ENCODE measurements at places on chromosomes 12 and 14. TPM values are rescaled to one million over a fixed set of nuclear protein-coding genes. Genes with fewer than 3 reads are reported as not detected.
A peak's percentile ranks its signal among the peaks of the same experiment; 100 is the strongest.

- no peak for DNase-seq
Measured at GRCh38 chr12:33529810-33530209, 90.2 kb upstream of the SYT10 start.

MOK gene
- total RNA-seq = 10.0 TPM

LRRC10 gene
- not detected for total RNA-seq

- no peak for DNase-seq
Measured at GRCh38 chr12:2137711-2138110, 84.9 kb downstream of the CACNA1C start.

ACSM4 gene
- not detected for total RNA-seq

TAS2R8 gene
- not detected for total RNA-seq

WIF1 gene
- 0.46 TPM for total RNA-seq

DNA sequence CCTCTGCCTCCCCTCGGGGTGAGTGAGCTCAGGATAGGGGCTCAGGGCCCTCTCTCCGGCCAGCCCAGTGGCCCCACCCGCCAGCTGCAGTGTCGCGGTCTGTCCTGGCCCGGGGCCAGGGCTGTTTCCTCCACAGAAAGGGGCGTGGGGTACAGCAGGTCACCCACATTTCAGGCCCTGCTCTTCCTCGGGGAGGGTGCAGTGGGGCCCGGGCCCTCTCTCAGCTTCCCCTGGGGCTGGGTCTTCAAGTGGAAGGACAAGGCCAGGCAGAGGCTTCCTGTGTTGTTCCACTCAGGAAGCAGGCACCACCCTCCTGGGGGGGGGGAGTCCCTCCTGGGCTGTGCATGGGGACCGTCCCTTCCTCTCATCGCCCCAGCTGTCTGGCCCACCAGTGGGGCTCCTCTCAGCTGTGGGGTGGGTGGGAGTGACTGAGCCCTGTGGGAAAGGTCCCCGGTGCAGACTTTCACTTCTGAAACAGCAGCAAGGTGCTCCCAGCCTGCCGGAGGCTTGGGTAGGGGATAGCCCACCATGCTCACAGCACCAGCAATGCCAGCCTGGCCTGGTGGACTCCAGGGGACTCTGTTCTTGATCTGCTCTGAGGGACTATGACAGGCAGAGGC is 3.7 kb downstream of the GPR132 start:
- DNase-seq = peak; percentile 89

DNA sequence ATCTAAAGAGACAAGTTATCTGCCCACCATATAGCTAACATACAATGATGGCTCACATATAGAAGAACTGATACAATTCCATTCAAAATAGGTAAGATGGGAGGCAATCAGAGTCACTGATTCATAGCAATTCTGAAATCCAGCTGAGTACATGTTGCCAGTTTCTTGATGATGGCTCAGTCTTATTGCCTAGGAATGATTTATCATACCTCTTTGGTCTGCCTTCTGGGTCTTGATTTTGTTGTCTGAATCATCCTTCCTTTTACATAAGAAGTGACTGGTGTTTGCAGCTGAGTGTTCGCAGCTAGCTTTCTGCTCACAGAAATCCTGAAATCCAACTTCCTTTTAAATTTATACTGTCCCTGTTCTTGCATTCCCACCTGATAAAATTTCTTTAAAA is 463.2 kb upstream of the MGAT4C start:
- DNase-seq = no peak

- DNase-seq = no peak
Measured at GRCh38 chr12:98374007-98374406, 141.4 kb upstream of the TMPO start.

DNA sequence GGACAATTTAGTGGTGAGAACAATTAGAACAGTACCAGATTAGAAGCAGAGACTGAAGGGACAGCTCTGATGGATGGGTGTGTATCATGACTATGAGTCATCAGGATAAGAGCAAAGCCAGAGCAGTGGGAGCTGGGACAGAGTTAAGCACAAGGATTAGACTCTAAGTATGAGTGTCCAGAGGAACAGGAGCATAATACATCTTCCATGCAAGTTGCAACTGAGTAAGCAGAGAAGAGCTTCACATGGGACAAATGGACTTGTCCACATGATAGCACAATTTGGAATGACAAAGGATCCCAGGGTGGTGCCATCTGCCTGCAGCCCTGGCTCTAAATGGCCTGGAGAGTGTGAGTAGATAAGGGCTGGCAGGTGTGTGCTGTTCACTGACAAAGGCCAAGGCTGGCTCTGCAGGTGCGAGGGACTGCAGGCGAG is 226.4 kb upstream of the CAND1 start:
- no peak for DNase-seq

LRRC9 gene
- not detected for total RNA-seq

DNA sequence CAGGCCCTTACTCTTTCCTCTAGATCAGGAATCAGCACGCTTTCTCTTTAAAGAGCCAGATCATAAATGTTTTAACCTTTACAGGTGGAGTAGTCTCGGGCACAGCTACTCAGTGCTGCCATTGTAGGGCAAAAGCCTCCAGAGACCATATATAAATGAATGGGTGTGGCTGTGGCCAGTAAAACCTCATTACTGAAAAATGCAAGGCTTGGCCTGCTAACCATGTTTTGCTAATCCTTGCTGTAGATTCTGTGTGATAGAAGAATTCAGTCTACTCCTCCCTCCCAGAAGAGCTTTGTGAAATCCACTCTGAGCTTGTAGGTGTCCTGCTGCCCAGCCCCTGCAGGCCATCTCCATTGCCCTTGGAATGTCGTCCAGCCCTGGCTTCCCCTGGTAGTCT is 58.1 kb downstream of the HSP90AA1 start:
- DNase-seq = no peak

TAS2R46 gene
- total RNA-seq = 2.4 TPM

DNA sequence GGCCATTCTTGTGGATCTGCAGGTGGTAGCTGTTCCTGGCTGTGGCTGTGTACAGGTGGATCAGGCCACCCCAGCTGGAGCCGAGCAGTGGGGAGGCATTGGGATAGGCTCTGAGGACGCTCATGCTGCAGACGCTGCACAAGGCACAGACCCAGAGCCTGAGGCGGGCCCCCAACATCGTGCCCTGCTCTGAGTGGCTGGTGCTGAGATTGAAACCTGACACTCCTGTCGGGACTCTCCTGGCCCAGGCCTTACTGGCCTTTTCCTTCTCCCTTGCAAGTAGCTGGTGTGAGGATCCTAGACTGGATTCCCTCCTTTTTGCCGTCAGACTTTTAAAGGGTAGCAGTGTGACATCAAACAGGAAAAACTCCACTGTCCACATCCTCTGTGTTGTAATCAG is at the start of gene FGF23:
FGF23 (minus strand) TSS at position 308 of the 400 bp plus-strand sequence; CDS start at position 178, 130 bp downstream.
- no peak for DNase-seq

TEX22 gene
- 0.71 TPM for total RNA-seq

MTRFR gene
- 7.3 TPM for total RNA-seq

ENDOU gene
- 1.7 TPM for total RNA-seq

DNA sequence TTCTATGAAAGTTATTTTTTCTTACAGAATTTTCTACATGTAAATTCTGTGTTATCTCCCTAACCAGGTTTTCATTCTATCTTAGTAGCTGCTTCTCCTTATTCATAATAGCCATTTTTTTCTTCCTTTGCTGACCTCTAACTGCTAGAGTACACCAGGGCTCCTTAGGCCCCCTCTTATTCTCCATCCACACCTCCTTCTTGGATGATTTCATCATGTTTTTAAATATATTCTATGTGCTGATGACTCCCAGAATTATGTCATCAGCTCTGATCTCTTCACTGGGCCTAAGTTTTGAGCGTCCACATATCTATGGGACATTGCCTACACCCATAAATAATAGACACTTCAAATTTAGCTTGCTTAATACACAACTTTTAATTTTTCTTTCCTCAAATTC is 721.5 kb downstream of the SLC16A7 start:
- DNase-seq = no peak

GRCh38 chr14:33070475-33070874 is 131.8 kb downstream of the NPAS3 start:
- DNase-seq = no peak

GRCh38 chr12:40668099-40668529 is 24.1 kb upstream of the CNTN1 start:
- DNase-seq = no peak

- no peak for DNase-seq
Measured at GRCh38 chr14:90660865-90661570, 155.2 kb downstream of the TTC7B start.

- DNase-seq = no peak
Measured at GRCh38 chr12:25269701-25270100, 19.0 kb upstream of the KRAS start.

DNA sequence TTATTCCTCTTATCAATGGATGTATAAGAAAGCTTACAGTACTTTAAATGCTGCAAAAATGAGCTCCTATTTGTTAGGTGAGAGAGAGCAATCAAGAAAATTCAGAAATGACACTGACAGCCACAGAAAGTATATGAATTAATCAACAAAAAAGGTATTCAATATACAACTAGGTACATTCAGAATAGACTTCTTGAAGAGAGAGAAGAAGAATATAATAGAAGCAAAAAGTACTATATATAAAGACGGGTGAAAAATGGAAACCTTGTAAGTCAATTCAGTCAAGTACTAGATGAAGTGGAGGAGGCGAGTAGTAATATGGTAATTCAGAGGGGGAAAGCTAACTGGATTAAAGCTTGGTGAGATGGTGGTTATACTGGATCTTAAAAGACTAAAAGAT is 74.3 kb downstream of the HEATR5A start:
- DNase-seq = no peak

- no peak for DNase-seq
Measured at GRCh38 chr12:19830446-19830845, 391.2 kb downstream of the AEBP2 start.

GRCh38 chr14:55265197-55265596 is 6.0 kb upstream of the FBXO34 start:
- no peak for DNase-seq

CLEC6A gene
- not detected for total RNA-seq

DNA sequence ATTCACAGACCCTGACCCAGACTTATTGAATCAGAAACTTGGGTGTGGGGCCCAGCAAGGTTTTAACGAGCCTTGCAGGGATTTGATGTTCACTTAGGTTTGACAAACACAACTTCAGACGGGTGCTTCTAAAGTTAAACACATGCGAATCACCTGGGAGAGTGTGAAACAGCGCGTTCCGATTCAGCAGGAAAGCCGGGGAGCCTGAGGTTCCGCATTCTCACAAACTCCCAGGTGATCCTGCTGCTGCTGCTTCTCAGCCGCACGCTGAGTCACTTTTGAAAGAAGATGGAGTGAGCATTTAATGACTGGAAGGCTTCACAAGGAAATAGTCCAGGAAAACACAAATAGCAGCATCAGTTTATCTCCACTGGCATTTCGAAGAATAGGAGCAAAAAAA is 44.2 kb upstream of the DDX11 start:
- no peak for DNase-seq

GRCh38 chr12:6370994-6371754 is 4.2 kb downstream of the SCNN1A start:
- no peak for DNase-seq

DNA sequence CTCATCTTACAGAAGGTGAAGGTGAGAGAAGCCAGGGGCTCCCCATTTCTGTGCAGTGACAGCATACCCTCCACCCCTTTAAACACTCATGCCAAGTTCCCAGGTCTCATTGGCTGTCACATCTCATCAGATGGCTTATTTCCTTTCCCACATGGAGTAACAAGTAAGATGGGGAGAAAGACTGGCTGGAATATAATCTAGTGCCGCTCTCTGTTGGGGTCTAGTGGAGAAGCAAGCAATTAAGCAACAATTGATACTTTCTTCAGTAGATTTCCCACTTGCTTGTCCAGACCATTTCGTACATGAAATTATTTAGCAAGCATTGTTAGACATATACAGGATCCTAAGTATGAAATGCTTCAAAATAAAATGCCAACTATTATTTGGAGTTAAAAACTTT is 92.2 kb downstream of the SLC5A8 start:
- no peak for DNase-seq

- DNase-seq = no peak
Measured at GRCh38 chr12:17358835-17359234, 731.2 kb downstream of the RERGL start.

DNA sequence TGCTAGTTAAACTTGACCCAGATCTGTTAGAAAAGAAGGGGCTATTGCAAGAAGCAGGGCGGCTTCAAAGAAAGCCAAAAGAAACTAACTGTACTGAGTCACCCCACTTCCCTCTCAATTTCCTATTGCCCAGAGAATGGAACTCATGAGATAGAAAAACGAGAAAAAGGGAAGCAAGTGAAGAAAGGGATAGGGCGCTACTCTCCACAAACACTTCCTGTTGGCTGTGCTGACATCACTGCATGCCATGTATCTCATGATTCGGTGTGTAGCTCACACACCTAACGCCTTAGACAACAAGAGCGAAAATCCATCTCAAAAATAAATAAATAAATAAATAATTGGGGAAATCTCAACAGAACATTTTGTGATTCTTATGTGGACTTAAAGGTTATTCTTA is 13.0 kb upstream of the P2RX4 start:
- DNase-seq = no peak

DNA sequence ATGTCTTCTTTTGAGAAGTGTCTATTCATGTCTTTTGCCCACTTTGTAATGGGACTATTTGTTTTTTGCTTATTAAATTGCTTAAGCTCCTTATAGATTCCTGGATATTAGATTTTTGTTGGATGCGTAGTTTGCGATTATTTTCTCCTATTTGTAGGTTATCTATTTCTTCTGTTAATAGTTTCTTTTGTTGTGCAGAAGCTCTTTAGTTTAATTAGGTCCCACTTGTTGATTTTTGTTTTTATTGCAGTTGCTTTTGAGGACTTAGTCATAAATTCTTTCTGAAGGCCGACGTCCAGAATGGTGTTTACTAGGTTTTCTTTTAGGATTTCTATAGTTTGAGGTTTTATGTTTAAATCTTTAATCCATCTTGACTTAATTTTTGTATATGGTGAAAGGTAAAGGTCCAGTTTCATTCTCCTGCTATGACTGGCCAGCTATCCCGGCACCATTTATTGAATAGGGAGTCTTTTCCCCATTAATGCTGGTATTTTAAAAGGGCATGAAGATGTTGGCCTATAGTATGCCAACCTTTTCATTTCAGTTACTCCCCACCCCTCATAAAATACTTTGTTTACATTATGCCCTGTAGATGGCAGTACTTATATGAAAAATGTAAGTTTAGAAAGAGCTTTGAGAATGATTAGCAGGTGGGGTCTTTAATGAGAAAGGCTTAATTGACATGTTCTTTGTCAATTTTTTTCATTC is 62.9 kb upstream of the PSMA6 start:
- DNase-seq = no peak

CPM gene
- total RNA-seq = 42.7 TPM

GRCh38 chr12:68508576-68508975 is 102.1 kb upstream of the RAP1B start:
- no peak for DNase-seq

DNA sequence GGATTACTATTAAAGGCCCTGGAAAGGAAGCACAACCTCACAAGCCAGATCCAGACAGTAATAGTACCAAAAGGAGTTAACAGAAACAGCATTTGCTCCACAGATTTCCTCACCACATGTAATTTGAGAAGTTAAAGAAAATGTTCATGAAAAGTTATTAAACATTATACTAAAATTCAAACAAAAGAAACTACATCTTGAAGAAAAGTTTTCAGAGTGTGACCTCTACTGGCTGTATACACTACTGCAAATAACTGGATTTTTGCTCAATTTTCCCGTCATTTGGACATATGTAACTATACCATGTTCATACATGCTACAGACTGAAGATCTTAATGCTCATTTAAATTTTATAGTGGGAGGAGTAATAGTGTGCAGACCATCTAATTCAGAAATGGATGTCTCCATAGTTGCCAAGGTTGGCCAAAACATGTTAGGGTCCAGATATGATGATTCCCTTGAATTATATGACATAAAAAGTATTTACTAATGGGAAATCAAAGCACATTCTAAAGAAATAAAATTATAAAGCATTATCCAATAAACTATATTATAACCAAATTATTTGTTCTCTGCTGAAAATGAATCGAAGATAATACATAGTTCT is 5.6 kb downstream of the KRR1 start:
- no peak for DNase-seq

AMIGO2 gene
- 38.1 TPM for total RNA-seq

CCDC177 gene
- total RNA-seq = not detected
